Kidney capillary endothelial cell (primary cell): ENCODE measurements at places on chromosomes 13 and 19.

DNA sequence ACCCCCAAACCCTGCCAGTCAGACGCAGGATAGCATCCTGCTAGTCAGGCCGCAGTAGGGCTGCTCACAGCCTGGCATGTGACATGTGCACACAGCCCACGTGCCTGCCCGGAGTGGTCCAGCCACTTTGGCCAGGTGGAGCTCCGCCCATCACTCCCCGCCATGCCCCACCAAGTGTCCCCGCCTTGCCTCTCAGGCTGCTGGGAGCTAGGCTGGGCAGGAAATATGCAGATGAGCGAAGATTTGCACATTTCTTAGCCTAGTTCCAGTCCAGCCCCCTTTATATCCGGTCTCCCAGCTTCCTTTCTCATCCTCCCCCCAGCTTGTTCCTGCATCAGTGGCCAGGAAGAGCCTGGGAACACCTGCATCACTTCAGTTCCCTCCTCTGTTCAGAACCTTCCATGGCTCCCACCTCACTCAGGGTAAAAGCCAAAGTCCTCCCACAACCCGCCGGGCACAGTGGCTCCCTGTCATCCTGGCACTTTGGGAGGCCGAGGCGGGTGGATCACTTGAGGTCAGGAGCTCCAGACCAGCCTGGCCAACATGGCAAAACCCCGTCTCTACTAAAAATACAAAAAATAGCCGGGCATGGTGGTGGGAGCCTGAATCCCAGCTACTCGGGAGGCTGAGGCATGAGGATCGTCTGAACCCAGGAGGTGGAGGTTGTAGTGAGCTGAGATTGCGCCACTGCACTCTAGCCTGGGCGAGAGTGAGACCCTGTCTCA is 2.3 kb upstream of the DOCK6 start:
- DNase-seq = peak; percentile 92

- no peak for DNase-seq
These were observed 185.8 kb downstream of the MZT1 start for GRCh38 chr13:72541674-72542073.

DNA sequence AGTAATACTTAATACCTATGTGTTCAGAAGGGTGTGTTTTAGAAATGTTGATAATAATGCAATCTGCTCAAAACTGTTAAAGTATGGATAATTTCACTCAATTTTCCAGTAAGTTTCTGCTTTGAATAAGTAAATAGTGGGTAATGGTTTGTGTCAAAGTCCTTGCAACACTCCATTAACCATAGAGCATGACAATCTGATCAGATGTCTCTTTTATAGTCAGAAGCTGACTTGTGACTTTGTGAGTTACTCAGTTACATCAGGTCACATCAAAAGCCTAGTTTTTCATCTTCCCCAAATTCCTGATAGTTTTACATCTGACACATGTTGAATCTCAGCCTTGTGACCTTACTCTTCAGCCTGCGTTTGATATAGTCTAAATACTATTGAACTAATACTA is 338.0 kb downstream of the EFNB2 start:
- no peak for DNase-seq

DNA sequence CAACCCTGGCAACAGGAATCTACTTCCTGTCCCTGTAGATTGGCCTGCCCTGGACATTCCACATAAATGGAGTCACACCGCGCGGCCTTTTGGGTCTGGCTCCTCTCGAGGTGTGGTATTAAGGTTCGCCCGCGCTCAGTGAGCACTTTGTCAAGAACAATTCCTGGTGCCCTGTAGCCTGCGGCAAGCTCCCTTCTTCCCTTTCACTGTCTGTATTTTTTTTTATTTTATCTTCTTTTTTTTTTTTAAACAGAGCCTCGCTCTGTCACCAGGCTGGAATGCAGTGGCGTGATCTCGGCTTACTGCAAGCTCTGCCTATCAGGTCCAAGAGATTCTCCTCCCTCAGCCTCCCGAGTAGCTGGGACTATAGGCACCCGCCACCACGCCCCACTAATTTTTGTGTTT is 28.3 kb downstream of the PEX11G start:
- DNase-seq = no peak

- no peak for DNase-seq
These were observed 121.0 kb downstream of the URI1 start for GRCh38 chr19:30062907-30063649.

GRCh38 chr19:49387936-49388372 is at the start of gene KASH5:
TSS of gene KASH5 (plus strand) at chr19:49388249. CDS start at chr19:49390884, 2,635 bp downstream.
- no peak for DNase-seq

- no peak for DNase-seq
These were observed 731.0 kb downstream of the SLITRK6 start for GRCh38 chr13:85068231-85068630.

DNA sequence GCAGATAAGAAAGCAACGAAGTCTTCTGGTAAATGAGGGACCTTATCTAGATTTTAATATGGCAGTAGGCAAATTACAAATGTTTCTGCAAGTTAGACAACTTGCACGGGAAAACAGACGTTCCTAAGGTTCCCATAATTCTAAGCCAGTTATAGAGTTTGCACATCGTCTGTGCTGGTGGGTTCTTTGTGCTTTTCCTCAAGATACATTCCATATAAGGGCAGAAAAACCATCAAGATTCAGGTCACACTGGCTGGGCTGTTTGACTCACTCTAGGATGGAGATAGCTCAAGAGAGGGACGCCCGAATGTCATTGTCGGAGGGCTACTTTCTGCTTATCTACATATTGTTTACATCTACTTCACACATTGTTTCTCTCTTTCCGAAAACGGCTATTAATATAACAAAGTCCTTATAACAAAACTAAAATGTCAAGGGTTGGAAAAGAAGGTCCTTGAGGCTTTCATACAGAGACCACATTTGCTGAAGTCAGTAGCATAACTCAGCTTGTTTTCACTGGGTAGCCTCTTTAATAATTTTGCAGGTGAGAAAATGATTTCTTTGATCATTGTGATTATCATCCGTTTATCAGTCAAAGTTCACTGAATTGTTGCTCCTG is 44.4 kb downstream of the SOX1 start:
- DNase-seq = no peak

DNA sequence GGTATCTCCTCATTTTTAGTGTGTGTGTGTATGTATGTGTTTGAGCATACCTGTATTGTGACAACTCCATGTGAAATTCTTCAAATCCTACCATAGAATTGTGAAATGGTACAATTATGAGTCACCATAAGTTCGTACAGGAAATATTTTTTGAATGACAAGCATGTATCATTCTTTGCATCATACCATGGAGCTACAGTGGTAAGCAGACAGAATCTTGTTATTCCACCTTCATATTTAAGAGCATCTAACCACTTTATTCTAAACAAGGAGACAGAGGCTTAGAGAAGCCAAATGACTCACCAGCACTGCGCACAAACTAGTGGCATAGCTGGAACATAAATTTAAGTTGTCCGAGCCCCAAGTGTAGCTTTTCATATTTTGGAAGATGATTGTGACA is 4.5 kb upstream of the EPSTI1 start:
- peak; percentile 38 for DNase-seq

- no peak for DNase-seq
These were observed 9.7 kb downstream of the CCDC97 start for GRCh38 chr19:41319500-41320184.
